Right lung (tissue), 10 donors: ENCODE measurements at places on chromosomes 1 and 21. TPM values are rescaled to one million over a fixed set of nuclear protein-coding genes. Genes with fewer than 3 reads are reported as not detected.

VANGL2 gene
- polyA plus RNA-seq = 33.7 TPM

ELAPOR1 gene
- polyA plus RNA-seq = 10.5 TPM

MYBPH gene
- polyA plus RNA-seq = 0.08 TPM

BACE2 gene
- polyA plus RNA-seq = 37.5 TPM

CD5L gene
- not detected for polyA plus RNA-seq

DNA sequence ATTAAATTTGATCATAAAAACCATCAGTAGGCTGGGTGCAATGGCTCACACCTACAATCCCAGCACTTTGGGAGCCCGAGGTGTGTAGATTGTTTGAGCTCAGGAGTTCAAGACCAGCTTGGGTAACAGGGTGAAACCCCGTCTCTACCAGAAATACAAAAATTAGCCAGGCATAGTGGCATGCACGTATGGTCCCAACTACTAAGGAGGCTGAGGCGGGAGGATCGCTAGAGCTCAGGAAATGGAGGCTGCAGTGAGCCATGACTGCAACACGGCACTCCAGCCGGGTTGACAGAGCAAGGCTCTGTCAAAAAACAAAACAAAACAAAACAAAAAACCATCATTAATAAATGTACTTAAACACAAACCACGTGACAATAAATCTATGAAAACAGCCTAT lies 61.0 kb downstream of the ARID4B start:
- DNase-seq = no peak

DNA sequence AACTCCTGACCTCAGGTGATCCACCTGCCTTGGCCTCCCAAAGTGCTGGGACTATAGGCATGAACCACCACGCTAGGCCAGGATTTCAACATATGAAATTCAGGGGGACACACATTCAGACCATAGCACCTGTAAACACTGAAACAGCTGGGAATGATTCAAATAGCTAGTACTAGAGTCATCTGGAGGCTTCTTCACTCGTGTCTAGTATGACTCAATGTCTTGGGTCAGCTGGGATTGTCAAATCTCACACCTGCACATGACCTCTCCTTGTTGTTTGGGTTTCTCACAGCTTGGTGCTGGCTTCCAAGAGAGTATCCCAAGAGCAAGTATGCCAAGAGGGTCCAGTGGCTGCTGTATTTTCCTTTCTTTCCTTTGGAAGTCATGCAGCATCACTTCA lies 75.1 kb downstream of the PGM1 start:
- no peak for DNase-seq

DNA sequence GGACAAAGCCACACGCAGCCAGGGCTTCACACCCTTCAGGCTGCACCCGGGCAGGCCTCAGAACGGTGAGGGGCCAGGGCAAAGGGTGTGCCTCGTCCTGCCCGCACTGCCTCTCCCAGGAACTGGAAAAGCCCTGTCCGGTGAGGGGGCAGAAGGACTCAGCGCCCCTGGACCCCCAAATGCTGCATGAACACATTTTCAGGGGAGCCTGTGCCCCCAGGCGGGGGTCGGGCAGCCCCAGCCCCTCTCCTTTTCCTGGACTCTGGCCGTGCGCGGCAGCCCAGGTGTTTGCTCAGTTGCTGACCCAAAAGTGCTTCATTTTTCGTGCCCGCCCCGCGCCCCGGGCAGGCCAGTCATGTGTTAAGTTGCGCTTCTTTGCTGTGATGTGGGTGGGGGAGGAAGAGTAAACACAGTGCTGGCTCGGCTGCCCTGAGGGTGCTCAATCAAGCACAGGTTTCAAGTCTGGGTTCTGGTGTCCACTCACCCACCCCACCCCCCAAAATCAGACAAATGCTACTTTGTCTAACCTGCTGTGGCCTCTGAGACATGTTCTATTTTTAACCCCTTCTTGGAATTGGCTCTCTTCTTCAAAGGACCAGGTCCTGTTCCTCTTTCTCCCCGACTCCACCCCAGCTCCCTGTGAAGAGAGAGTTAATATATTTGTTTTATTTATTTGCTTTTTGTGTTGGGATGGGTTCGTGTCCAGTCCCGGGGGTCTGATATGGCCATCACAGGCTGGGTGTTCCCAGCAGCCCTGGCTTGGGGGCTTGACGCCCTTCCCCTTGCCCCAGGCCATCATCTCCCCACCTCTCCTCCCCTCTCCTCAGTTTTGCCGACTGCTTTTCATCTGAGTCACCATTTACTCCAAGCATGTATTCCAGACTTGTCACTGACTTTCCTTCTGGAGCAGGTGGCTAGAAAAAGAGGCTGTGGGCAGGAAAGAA lies 8.1 kb downstream of the PSRC1 start:
- DNase-seq = peak; percentile 67

GRCh38 chr1:57157818-57158603 lies 192.2 kb upstream of the C8B start:
- DNase-seq = no peak

GRCh38 chr1:246292571-246292970 lies 214.5 kb downstream of the SMYD3 start:
- DNase-seq = no peak
